ENCODE measurements at places on chromosomes 7 and 10. TPM values are rescaled to one million over a fixed set of nuclear protein-coding genes. Genes with fewer than 3 reads are reported as not detected.

GRCh38 chr10:133292919-133293809 lies 15.5 kb downstream of the TUBGCP2 start:
- DNase-seq, result no peak

DNA sequence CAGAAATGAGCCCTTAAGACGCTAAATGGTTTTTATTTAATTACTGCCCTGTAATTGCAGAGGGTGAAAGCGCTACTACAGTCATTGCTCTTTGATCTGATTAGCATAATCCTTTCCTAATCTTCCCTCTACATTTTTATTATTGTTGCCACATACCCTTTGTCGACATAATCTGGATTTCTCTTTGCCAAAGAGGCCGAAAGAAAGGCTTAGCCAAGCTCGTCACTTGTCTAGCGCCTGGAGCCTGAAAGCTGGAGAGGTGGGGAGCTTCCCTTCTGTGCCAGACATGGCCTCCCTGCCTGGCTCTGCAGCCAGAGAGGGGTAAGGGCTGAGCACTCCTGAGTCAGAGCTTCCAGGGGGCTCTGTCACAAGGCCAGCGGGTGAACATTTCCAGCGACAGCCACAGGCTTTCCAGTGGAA lies 145.9 kb downstream of the PRKAG2 start:
- no peak for DNase-seq

- no peak for DNase-seq
These were observed 7.9 kb downstream of the NUB1 start for GRCh38 chr7:151349507-151349853.

DNA sequence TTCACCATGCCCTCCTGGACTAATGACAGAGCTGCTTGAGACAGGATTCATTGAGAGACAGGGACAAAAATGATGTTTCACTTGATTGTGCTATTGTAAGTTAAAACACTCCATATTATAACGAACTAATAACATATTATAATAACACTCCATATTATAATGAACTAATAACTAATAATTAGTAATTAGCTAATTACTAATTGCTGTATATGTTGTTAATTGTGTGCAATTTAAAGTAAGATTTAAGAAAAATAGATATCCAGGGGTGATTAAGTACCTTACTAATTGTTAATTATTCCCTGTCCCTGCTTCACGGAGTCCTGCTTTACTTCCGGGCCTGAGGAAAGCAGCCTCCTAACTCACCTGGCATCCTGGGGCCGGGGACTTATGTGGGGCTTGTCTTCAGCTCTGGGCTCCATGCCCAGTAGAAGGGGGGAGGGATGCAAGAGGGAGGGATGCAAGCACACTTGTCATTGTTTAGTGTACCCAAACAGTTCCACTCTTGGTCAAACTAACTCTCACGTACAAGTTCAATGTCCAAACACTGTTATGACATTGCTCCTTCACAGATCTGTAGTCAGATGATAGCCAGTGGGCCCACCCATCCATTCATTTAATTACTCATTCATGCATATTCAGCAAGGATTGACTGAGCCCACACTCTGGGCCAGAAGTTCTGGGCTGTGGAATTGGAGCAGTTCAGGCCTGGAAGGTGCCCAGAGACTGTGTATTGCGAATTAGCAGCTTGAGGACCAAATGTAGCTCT lies 53.8 kb downstream of the COL13A1 start:
- DNase-seq, result no peak

- no peak for DNase-seq
These were observed 73.6 kb downstream of the COL26A1 start for GRCh38 chr7:101436221-101436735.

The OR2A12 gene
- not detected for total RNA-seq

The CYP3A7 gene
- not detected for total RNA-seq

The TMEM184A gene
- total RNA-seq, result 8.4 TPM
